ENCODE measurements at places on chromosomes 12 and 14. TPM values are rescaled to one million over a fixed set of nuclear protein-coding genes. Genes with fewer than 3 reads are reported as not detected.
A peak's percentile ranks its signal among the peaks of the same experiment; 100 is the strongest.

GRCh38 chr12:104063712-104064030 lies 660 bp upstream of the HCFC2 start:
- DNase-seq, result no peak

- DNase-seq, result no peak
Measured at GRCh38 chr12:50085615-50086072, 502 bp downstream of the SMARCD1 start.

DNA sequence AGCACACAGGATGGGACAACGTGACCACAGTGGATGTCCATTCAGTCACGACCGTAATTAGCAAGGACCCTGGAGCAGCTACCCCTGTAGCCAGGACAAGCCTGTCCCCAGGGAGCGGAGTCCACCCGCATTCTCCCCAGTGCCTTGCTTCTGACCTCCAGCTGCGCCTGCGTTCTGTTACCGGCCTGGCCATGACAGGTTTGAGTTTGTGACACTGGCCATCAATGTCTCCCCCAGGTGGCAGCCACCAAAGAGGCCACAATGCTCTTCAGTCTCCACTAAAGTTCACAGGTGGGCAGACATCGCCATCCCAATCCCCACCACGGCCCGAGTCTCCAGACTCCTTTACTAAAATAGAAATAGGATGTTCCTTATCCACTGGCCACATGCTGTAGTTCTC lies 96.7 kb downstream of the TMEM132D start:
- DNase-seq, result no peak

Gene IL23A
- not detected for total RNA-seq

- peak; percentile 12 for DNase-seq
Measured at GRCh38 chr12:108784270-108784669, 53.0 kb upstream of the CORO1C start.

Gene PTCSC3
- total RNA-seq, result not detected

Gene SYT1
- 2.0 TPM for total RNA-seq

- no peak for DNase-seq
Measured at GRCh38 chr14:39722547-39723273, 290.5 kb upstream of the FBXO33 start.

DNA sequence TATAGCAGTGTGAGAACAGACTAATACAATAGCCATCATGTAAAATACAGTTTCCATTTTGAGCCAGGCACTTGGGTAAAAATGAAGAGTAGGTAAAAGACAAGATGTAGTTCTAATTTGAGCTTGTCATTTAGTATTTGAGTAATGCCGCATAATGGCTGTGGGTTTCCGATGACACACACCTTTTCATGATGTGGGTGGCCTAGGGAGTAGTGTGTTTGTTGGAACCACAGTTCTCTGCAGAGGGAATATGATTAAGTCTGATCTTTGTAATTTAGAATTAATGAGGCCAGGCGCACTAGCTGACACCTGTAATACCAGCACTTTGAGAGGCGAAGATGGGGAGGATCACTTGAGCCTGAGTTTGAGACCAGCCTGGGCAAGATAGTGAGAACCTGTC lies 61.8 kb downstream of the RCOR1 start:
- no peak for DNase-seq

Gene MARCHF9
- 11.7 TPM for total RNA-seq

GRCh38 chr12:111111681-111112080 lies 191.3 kb upstream of the MYL2 start:
- DNase-seq, result no peak

GRCh38 chr12:66279123-66279712 lies 23.1 kb upstream of the HELB start:
- DNase-seq, result peak; percentile 32
